ENCODE measurements at places on chromosomes 6 and 20. TPM values are rescaled to one million over a fixed set of nuclear protein-coding genes. Genes with fewer than 3 reads are reported as not detected.

TRAPPC3L gene
- not detected for total RNA-seq

PRICKLE4 gene
- total RNA-seq, result not detected

GSTA2 gene
- total RNA-seq, result not detected

LRRC73 gene
- total RNA-seq, result 0.10 TPM

PAK5 gene
- total RNA-seq, result not detected

SNAI1 gene
- 0.93 TPM for total RNA-seq

PCIF1 gene
- total RNA-seq, result 28.4 TPM

STAU1 gene
- 72.6 TPM for total RNA-seq

ALDH5A1 gene
- total RNA-seq, result 20.9 TPM

CD83 gene
- 45.0 TPM for total RNA-seq

RIN2 gene
- not detected for total RNA-seq

TOMM34 gene
- total RNA-seq, result 72.9 TPM

ZCCHC3 gene
- total RNA-seq, result 23.3 TPM

MEP1A gene
- not detected for total RNA-seq

LPIN3 gene
- total RNA-seq, result 1.4 TPM

ANKRD6 gene
- total RNA-seq, result 2.0 TPM

TAF11 gene
- 38.5 TPM for total RNA-seq

TPX2 gene
- 111 TPM for total RNA-seq

SRMS gene
- total RNA-seq, result not detected

FAXC gene
- total RNA-seq, result not detected

GPR63 gene
- total RNA-seq, result 1.0 TPM

SLC24A3 gene
- not detected for total RNA-seq

SLC25A27 gene
- total RNA-seq, result 1.5 TPM

TCFL5 gene
- total RNA-seq, result 5.4 TPM

CST8 gene
- not detected for total RNA-seq

FKBP5 gene
- total RNA-seq, result 110 TPM

Measured in activated naive CD8-positive, alpha-beta T cell treated with anti-CD3 and anti-CD28 coated beads for 36 hours (primary cell).